ENCODE measurements at places on chromosomes 2 and 18.

DNA sequence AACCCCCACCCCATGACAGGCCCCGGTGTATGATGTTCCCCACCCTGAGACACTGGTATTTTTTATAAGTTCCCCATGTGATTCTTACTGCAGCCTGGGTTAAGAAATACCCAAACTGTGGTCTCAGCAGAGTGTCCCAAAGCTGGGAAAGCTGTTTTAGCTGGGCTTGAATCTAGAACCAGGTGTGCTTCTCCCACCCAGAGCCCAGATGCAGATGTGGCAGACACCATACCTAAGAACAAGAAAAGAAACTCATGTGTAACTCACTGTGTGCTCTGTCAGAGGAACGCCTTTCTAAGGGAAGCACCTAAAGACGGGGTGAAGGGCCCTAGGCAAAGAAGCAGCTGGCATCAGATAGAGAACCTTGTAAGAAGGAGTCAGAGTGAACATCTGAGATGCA, 23.9 kb downstream of the DOK1 start:
- no peak for DNase-seq

DNA sequence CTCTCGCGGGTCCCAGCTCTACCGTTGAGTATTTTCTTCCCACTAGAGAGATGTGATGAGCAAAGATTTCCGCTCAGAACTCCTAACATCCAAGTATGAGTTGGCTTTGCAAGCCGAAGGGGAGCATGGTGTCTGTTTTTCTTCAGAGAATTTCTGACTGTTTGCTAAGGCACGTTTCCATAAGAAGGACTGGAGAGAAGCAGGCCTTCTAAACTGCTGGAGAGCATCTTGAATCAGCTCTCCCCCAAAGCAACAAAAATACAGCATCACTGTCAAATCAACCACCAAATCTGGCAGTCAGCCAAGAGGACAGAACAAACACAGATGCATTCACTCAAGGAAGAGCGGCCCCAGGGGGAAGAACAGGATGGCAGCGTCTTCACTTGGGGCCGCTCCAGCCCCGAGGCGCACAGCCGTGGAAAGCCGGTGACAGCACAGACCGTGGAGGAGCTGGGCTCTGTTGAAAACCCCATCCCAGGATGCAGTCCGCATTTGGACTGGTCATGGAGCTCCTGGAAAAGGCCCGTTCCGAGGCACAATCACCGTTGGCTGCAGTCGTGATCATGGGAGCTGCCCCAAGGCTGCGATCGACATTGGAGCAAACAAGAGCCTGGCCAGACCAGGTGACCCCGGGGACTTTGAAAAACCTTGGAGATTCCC, 101.4 kb downstream of the NFATC1 start:
- no peak for DNase-seq

- DNase-seq, result no peak
These were observed 60.2 kb upstream of the TXNDC2 start for GRCh38 chr18:9825571-9826073.

GRCh38 chr2:85669549-85669948, 1.6 kb upstream of the SFTPB start:
- no peak for DNase-seq

DNA sequence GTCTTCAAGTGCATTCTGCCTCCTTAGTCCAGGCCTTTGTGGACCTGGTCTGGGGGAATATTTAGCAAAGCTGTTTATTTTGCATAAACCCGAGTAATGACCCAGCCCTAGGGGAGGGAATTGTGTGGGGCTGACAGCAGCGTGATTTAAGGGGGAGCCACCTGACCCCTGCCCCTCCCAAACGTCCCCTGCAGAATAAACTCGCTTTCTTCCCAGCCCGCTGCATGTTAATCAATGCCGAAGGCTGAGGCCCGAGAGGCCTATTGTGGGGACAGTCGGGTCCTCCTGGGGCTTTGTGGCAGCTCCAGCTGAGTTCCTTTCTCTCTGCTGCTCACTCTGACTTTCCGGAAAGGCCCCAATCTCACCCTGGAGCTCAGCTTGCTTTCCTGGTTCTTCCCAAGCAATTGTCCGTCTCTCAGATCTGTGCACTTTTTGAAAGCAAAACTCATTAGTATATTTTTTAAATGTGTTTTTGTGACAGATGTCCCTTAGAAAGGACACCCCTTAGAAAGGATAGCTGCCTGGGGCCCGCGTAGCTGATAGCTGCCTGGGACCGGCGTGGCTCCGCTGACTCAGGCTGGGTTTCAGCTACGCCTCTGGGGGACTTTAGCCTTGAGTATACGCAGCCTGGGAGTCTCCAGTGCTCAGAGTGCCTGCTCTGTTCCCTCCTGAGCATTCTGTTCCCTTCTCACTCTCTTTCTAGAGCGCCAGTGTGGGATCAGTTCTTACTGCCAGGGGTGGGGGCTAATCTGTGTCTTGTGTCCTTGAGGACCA, 158.3 kb downstream of the GLI2 start:
- no peak for DNase-seq

DNA sequence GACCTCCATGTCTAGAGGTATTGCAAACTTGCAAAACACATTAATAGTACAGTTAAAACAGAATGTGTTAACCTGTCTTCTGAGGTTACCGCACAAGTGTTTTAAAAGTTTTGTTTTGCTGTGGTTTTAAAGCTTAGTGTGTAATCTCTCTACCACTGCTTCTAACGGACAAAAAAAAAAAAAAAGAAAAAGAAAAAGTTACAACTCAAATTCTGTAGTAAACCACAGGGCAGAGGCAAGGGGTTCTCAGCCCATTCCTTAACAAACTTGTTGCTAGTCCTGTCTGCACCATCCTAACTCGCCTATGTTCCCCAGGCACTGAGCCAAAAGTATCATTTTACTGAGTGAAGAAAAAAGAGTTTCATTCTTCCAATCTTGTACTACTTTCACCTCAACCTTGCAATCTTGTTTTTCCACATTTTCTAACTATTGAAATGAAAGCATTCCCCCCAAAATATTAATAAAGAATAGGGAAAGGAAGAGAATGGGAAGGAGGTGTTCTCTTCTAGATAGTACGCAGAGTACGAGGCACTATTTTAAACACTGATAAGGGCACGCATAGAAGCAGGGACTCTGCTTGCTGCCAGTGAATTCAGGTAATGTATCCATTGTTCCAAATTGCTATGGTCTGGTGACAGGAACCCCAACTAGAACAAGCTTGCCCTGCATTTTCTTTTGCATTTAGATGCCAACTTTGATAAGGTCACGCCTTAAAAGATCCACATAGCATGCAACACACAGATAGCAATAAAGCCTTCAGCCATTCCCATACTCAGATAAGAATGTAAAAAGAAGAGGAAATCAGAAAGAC, 47.1 kb downstream of the IKZF2 start:
- DNase-seq, result no peak

DNA sequence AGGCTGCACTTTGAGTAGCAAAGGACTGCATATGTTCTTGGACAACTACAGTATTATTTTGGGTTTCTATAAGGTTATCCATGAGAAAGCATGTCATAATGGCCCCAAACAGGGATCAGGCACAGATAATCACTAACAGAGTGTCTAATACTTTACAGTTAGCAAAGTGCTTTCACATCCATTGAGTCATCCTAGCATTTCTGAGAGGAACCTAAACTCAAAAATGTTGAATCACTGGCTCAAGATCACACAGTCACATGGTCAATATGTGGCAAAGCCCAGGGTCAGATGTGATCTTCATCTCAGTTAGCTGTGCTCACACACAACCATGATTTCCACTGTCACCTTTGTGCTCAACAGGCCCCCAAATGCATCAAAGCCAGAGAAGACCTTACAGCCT, 156.1 kb upstream of the VRK2 start:
- no peak for DNase-seq

GRCh38 chr2:85949280-85949679, 60.5 kb upstream of the ST3GAL5 start:
- DNase-seq, result no peak

DNA sequence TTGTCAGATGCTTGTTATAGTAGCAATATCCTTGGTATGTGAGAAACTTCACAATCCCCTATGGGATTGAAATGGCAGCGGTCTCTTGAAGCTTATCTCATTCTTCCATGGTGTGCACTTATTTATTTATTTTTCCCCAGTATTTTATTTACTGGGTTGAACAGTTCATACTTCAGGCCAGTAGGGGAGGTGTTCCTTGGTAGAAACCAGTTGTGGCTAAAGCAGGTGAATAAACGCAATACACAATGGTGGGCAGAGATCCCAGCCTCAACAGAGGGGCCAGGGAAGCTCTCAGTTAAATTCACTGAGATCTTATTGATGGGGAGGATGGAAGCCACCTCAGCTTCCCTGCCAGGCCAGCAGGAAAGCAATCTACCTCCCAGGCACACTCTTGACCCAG, 93.7 kb upstream of the SRD5A2 start:
- no peak for DNase-seq

- no peak for DNase-seq
These were observed 43.9 kb downstream of the MEIS1 start for GRCh38 chr2:66478731-66479316.

Measured in stimulated activated CD8-positive, alpha-beta memory T cell treated with anti-CD3 and anti-CD28 coated beads, Interleukin-7, amount 100 ng/mL, for 4 hours (primary cell).